ENCODE measurements at places on chromosomes 6 and 20.

GRCh38 chr6:141562186-141562811 is 570.4 kb upstream of the GJE1 start:
- H3K4me1 ChIP-seq, result peaks cover 8% of the 10 kb centered on the region
- no peak overlapping the region for H3K27ac ChIP-seq
- no peaks in the 10 kb centered on the region for H3K27me3 ChIP-seq
- no peaks in the 10 kb centered on the region for H3K36me3 ChIP-seq
- H3K4me3 ChIP-seq, result peak overlapping the region; percentile 48

GRCh38 chr6:37625591-37626374 is 71.9 kb downstream of the MDGA1 start:
- no peak overlapping the region for H3K4me3 ChIP-seq
- H3K27ac ChIP-seq, result no peak overlapping the region
- H3K27me3 ChIP-seq, result no peaks in the 10 kb centered on the region
- H3K36me3 ChIP-seq, result no peaks in the 10 kb centered on the region
- peaks cover 7% of the 10 kb centered on the region for H3K4me1 ChIP-seq
- DNase-seq, result no peak

DNA sequence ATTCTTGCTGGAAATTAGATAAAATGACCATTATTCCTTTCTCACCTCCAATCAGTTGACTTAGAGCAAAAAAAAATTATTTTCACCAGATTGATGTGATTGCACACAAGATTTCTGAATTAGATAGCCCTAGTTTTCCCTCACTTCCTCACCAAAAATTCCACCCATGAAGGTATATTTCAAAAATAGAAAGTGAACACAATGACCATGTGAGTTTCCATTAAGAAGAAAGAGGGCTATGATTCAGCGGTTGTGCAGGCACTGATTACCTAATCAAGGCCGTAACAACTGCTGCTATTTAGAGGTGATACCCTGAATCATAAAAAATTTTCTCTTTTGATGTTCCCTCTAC is 19.5 kb upstream of the RALGAPA2 start:
- no peak for DNase-seq
- H3K4me3 ChIP-seq, result no peak overlapping the region
- no peaks in the 10 kb centered on the region for H3K27me3 ChIP-seq
- no peak overlapping the region for H3K27ac ChIP-seq
- no peaks in the 10 kb centered on the region for H3K4me1 ChIP-seq

DNA sequence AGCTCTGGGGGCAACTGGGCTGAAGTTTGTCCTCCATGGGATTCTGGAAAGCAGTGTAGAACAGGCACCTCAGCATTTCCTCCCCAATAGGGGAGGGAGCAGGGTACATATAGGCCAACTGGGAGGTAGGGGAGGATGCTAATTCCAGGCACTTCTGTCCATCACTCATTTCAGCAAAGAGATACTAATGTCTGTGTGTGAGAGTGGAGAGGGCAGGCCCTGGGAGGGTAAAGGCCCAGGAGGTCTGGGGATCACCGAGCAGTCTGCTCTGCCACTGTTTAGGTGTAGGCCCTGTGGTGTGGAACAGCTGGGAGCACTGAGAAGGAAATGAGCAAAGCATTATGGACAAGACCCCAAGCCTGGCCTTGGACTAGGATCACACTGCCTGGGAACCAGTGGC is 158.7 kb downstream of the SLC24A3 start:
- H3K27me3 ChIP-seq, result no peaks in the 10 kb centered on the region
- no peak overlapping the region for H3K27ac ChIP-seq
- no peak overlapping the region for H3K4me3 ChIP-seq
- H3K4me1 ChIP-seq, result no peaks in the 10 kb centered on the region
- H3K36me3 ChIP-seq, result no peaks in the 10 kb centered on the region
- no peak for DNase-seq

GRCh38 chr6:97222903-97223302 is 60.1 kb downstream of the MMS22L start:
- DNase-seq, result no peak
- H3K4me3 ChIP-seq, result no peak overlapping the region
- H3K27ac ChIP-seq, result no peak overlapping the region

DNA sequence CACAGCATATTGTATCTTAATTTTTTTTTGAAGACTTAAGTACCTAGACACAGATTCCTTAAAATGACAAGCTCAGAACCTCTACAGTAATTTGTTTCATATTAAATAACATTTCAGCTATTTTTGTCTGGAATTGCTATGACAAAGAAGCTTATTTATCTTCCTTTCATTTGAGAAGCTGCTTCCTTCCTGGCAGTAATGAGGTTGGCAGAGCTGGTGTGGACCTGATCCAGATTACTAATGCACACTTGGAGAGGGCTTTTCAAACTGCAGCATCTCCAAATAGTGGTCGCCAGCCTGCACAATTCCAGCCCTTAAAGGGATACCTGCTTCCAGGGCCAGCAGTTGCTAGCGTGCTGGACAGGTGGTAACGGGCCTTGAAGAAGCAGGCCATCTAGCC is 12.1 kb downstream of the PTCHD4 start:
- DNase-seq, result no peak
- H3K4me1 ChIP-seq, result no peaks in the 10 kb centered on the region
- H3K27me3 ChIP-seq, result no peaks in the 10 kb centered on the region
- H3K4me3 ChIP-seq, result no peak overlapping the region
- no peak overlapping the region for H3K27ac ChIP-seq

DNA sequence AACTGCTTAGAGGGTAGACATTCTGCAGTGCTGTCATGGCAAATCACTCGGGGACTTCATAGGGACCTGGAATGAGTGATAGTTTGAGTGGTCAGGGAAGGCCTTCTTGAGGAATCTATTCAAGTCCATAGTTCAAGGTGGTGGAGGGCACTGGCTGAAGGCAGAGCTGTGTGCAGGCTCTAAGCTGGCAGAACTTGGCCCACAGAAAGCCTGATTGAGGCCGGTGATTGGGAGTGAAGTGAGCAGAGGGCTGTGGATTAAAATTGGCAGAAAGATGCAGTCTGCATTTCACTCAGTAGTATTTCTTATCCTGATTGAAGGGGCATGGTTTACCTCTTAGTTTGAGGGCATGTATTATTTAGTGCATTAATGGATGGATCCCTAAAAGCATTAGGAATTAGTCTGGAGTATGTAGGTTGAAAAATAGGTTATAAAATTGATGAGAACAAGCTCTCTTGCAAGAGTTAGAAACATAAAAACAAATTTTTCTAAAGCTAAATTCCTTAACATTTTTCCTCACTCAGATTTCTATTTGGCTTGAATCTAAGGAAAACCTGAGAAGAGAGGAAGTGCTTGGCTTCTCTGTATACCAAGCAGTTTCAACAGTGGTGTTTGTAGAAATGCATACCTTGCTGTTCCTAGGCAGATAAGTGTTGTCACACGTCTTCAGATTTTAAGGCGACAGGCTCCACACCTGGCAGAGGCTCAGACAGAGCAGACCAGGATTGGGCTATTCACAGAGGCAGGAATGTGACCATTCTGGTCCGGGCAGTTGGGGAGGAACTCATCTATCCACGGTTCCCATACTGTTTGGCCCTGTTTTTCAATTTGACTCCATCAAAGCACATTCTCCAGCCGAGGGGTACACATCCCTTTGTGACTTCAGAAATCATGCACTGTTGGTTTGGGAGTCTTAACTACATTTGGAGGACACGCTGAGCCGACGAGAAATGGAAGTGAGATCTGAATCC is 45.2 kb downstream of the UTRN start:
- no peak overlapping the region for H3K4me3 ChIP-seq
- H3K27ac ChIP-seq, result no peak overlapping the region
- H3K36me3 ChIP-seq, result no peaks in the 10 kb centered on the region
- no peaks in the 10 kb centered on the region for H3K27me3 ChIP-seq

DNA sequence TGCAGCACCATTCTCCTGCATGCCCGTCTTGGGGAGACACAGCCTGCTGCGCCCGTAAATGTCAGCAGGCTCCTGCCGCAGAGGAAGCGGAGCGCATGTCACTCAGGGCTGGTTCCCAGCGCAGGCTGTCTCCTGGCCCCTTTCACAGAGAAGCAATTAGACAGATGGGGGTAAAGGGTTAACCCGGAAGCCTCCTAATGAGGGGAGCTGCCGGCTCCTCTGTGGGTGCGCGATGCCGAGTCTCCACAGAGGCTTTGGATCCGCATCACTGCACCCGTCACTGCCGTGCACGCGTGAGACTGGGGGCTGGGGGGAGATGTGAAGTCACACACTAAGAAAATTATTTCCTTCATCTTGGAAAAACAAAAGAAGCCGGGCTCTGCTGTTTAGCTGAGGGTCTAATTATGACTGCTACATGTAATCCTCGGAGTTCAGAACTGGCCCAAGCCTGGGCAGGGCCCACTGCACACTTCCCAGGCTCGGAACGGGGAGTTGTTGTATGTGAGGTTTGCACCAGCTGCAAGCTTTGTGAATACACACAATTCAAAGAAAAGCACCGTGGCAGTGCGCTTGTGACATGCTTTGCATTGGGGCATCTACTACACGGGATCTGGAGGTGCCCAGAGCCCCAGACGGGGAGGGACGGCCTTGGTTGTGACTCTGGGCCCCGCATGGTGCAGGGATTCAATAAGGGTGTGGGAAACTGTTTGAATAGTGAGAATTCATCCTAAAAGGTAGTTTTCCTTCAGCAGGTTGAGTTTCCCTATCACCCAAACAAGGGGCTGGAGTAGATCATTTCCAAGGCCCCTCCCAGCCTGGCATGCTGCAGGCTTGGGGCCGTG is 331.6 kb downstream of the TAF4 start:
- no peaks in the 10 kb centered on the region for H3K4me1 ChIP-seq
- no peak overlapping the region for H3K4me3 ChIP-seq
- H3K27me3 ChIP-seq, result no peaks in the 10 kb centered on the region
- H3K36me3 ChIP-seq, result no peaks in the 10 kb centered on the region
- H3K27ac ChIP-seq, result no peak overlapping the region

DNA sequence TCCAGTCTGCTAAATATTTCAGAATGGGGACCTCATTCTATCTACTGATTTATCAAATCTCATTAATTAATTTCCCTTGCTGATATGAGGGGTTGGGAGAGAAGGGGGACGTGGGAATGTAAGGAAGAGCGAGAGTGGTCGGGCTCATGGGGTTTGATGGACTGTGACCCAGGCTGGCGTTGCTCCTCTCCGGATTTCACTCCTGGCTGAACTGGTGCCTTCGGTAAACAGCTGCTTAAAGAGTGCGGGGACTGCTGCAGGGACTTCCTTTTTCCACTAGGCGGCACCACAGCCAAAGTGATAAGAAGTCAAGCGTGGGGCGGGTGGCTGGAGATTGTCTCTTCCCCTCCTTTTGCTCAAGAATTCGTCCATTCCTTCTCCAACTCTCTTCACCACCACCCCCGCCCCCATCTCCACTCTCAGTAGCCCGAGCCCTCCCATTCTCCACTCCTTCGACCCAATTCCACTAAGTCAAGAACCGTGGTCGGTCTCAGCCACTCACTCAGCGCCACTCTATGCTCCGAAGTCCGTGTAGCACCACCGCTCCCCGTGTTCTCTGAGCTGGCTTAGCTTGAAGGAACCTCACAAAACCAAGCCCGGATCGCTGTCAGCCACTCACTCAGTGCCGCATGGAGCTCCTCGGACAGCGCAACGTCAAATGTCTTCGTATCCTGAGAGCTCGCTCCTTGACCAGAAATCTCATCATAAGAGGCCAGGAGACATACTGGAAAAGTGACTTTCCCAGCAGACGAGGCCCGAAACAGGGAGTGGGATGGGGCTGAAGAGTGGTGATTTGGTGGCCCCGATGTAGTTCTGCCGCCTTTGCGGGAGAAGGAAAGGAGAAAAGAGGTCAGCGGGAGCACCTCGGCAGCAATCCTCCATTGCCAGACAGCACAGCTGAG is 9.7 kb downstream of the TRIM31 start:
- peak; percentile 68 for DNase-seq
- H3K4me3 ChIP-seq, result peak overlapping the region; percentile 57
- H3K36me3 ChIP-seq, result no peaks in the 10 kb centered on the region
- H3K27ac ChIP-seq, result no peak overlapping the region
- peaks cover 35% of the 10 kb centered on the region for H3K4me1 ChIP-seq

GRCh38 chr6:135527116-135527959 is 29.8 kb upstream of the AHI1 start:
- H3K27me3 ChIP-seq, result no peaks in the 10 kb centered on the region
- H3K27ac ChIP-seq, result no peak overlapping the region
- DNase-seq, result no peak
- no peaks in the 10 kb centered on the region for H3K4me1 ChIP-seq
- H3K4me3 ChIP-seq, result no peak overlapping the region
- no peaks in the 10 kb centered on the region for H3K36me3 ChIP-seq
